ENCODE measurements at places on chromosomes 4 and X.

GRCh38 chr4:55424791-55425190, 29.0 kb downstream of the TMEM165 start:
- no peak for DNase-seq

- no peak for DNase-seq
Measured at GRCh38 chr4:119832776-119833175, 204.2 kb upstream of the PDE5A start.

GRCh38 chr4:73600954-73601353, 19.3 kb downstream of the RASSF6 start:
- no peak for DNase-seq

- no peak for DNase-seq
Measured at GRCh38 chr4:13988353-13989305, 361.1 kb upstream of the BOD1L1 start.

GRCh38 chrX:32451954-32452695, 759.2 kb downstream of the DMD start:
- no peak for DNase-seq

DNA sequence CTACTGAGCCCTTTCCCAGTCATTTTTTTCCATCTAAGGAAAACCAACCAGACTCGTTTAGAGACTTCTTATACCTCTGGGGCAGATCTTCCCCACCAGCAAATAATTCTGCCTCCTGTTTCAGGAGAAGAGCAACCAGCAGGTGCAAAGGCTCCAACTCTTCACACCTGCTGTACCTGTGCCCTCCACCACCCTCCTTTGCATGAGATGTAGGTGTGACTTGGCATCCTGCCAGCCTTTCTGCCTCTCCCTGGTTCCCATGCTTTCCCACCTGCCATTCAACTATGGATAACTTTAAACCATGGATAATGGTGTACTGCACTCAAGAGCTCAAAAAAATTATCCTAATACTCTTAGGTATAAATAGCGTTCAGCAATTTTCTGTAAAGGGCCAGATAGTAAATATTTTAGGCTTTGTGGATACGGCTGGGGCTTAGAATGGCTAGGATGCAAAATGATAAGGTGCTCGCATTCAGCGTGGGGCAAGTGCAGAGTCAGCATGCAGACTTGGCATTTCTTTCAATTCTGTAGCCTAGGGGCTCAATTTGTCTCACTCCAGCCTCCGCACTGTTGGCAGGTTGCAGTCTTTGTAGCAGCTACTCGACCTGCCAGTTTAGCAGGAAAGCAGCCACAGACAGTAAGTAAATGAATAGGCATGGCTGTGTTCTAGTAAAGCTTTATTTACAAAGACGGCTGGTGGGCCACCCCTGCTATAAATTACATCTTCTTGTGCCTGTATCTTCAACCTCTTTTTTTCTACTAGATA, 79.8 kb downstream of the HCCS start:
- DNase-seq: no peak

- DNase-seq: no peak
Measured at GRCh38 chr4:85496126-85496849, 21.3 kb downstream of the ARHGAP24 start.

DNA sequence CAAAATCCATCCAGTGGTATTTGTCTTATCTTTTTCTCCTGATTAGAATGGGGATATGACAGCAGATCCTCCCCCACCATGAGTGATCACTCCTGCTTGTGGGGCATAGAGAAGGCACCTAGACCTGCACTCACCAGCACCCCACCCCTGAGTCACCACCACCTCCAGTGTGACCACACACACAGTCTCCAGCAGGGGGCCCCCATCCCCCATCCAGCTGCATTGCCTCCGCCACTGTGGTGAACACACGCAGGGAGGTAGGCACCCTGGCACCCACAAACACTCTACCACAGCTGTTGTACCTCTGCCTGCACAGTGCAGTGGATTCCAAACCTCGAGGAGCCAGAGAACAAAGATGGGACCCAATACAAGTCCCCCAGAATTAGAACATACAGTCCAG, 9.0 kb upstream of the MAGEA8 start:
- DNase-seq: no peak

- no peak for DNase-seq
Measured at GRCh38 chr4:140816806-140817510, 60.8 kb upstream of the TBC1D9 start.

- no peak for DNase-seq
Measured at GRCh38 chrX:153644356-153645125, 2.5 kb upstream of the DUSP9 start.

- no peak for DNase-seq
Measured at GRCh38 chr4:132108784-132109183, 1040.3 kb upstream of the PCDH10 start.

GRCh38 chr4:150178161-150178560, 99.9 kb downstream of the DCLK2 start:
- DNase-seq: no peak

GRCh38 chr4:182531555-182532162, 288.5 kb downstream of the TENM3 start:
- no peak for DNase-seq

- no peak for DNase-seq
Measured at GRCh38 chr4:115090483-115091075, 22.8 kb downstream of the NDST4 start.

- DNase-seq: no peak
Measured at GRCh38 chrX:45614853-45615252, 414.2 kb upstream of the DIPK2B start.

DNA sequence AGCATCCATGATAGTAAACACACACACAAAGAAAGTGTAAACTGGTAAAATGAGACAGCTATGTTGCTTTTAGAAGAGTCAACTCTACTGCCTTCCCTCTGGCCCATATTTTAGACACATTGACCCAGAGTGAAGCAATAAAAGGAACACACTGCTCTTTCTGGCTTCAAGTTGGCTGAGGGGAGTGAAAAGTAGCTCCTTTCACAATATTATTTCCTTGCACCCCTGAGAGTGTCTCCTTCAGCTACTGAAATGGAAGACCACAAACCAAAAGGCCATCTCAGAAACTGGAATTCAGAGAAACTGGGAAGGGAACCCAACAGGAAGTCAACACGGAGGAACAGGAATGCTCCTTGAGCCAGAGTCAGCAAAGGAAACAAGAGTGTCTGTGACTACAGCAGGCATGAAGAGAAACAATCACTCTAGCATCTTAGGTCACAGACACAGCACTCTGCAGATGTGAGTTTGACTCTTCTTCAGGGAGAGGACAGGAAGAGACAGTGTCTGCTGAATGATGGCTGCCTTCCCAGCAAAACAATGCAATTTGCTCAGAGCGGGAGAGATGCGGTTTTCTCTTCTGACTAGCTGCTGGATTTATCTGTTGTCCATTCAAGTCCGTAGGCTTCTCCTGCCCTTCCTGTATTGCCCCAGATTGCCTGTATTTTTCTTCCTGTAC, 106.7 kb downstream of the SPATA18 start:
- peak; percentile 4 for DNase-seq

DNA sequence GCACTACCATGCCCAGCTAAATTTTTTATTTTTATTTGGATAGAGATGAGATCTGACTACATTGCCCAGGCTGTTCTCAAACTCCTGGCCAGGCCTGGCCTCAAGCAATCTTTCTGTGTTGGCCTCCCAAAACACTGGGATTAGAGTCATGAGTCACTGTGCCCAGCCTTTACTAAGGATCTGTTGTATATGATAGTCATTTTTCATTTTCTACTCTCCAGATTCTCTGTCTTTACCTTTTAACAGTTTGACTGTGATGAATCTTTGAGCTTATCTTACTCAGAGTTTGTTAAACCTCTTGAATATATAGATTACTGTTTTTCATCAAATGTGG, 161.8 kb downstream of the FNIP2 start:
- DNase-seq: no peak

DNA sequence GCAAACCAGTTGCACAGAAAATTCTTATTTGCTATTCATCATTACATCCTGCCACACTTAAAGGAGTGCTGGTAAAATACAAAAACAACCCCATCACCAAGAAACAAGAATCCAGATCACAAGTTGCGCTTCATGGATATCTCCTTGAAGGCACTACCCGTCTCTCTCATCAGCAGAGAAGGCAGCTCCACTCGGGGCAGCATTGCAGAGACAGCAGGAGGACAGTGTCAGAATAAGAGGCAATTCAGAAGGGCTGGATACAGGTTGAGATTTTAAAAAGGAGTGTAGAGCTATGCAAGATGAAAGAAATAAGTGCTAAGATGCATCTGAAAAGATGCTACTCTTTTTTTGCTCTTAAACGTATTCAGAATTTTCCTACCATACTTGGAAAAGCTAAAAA, 71.4 kb downstream of the LDB2 start:
- no peak for DNase-seq

GRCh38 chrX:120477453-120477852, 8.4 kb upstream of the LAMP2 start:
- no peak for DNase-seq

DNA sequence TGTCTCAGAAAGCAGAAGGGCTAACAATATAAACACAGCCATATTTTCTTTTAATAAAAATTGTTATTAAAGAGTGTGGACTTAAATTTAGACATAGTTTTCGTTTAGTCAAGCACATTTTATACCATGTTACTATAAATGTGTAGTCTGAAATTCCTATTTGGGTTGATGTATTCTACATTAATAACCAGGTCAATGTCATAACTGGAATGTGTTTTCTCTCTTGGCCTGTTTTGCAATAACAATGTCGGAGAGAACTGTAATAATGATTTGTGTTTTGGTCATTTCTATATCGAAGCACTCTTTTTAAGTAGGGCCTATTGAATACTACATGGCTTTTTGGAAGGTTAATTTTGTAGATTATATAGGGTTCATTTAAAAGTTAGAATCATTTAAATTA, 5.5 kb downstream of the USO1 start:
- no peak for DNase-seq

DNA sequence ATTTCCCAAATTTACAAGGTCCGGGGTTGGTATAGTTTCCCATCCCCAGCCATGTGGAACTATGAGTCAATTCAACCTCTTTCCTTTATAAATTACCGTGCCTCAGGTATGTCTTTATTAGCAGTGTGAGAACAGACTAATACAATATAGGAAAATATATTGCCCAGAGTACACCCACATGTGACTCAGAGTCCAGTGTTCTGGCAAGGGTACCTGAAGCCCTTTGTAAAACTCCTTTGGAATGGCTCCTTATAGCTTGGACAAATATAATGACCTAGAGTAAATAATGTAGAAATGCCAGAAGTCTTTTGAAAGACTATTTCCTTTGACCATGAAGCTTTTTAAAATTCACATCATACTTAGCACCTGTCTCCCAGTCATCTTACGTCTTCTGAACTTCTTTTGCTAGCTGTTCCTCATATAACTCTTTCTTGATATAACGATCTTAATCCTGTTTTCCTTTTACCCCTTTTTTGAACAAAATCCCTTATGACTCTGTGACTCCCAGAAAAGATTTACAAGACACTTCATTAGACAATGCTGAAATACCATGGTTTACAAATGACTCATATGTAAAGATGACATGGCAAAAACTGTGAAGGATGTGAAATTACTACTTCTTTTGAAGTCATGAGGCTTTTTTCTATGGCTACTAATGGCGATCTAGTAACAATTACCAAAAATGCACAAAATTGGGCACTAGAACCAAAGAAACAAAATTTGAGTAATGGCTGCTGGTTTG, 408.9 kb downstream of the NAP1L3 start:
- DNase-seq: no peak

DNA sequence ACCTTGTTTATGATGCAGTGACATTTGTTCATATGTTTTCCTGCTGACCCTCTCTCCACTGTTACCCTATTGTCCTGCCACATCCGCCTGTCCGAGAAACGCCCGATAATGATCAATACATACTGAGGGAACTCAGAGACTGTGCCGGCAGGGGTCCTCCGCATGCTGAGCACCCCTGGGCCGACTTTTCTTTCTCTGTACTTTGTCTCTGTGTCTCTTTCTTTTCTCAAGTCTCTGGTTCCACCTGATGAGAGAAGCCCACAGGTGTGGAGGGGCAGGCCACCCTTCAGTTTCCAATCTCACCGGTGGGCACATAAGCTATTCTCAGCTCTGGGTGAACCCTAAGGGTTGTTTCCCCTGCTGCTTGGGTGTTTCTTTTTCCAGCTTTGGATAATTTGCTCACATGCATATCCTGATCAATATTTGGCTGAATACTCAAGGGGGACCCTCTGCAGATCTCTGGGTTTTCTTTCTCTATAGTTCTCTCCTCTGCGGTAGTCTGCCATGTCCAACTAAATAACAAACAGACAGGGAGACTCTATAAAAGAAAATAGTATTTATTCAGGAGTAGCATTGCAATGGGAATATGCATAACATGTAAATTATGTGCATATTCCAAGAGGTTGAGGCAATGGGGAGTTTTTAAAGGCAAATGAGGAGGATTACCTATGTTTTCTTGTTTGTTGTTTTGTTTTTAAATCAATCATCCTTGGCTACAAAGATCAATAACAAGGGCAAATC, 97.2 kb downstream of the CEP44 start:
- no peak for DNase-seq

- no peak for DNase-seq
Measured at GRCh38 chr4:8025668-8026067, 86.0 kb upstream of the AFAP1 start.

DNA sequence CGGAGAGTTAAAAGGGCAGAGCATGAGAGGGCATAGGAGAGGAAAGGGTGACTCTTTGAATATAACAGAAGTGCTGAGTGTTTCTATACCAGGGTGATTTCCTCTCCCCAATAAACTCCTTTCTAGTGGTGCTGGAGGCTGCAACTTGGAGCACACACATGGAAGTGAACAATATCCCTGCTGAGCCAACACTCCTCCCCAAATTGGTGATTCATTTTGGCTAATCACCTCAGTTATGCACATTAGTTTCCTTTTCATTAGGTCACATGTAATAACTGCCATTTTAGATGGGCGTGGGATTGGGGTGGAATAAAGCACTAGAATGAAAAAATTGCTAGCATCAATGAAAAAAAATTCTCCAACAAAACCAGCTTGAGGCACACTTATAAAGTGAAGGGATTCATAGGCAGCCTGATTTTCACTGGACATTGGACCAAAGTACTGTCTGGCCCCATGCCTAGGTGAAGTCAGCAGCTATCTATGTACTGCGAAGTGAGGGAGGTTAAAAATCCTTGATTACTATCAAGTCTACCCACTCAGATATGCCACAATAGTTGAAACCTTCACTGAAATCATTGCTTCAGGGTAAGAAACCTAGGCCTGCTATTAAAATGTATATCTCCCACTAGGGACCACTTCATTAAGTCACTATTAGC, 174.0 kb downstream of the GLUD2 start:
- no peak for DNase-seq

- DNase-seq: no peak
Measured at GRCh38 chr4:38181286-38181685, 221.1 kb downstream of the PTTG2 start.

DNA sequence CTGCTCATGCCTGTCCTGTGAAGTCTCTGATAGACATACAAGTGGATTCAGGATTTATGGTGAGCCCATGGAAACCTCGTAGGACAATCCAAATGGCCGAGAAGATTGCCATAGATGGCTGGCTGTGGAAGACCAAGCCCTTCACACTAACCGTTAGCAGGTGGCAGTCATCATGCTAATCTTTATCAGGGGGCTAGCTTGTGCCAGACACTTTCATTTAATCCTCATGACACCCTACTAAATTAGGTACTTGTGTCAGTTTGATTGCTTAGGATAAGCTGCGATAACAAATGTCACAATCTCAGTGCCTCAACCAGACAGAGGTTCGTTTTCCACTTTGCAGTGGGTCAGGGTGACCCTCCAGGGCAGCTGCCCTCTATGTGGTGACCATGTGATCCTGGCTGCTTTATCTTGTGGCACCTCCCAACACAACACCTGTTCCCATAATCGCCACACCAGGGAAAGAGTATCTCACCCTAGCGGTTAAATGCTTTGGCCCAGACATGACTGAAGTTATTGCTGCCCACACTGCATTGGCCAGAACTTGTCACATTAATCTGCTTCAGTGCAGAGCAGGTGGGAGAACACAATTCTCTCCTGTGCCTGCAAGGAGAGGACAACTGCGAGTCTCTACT, 60.8 kb downstream of the REPS2 start:
- DNase-seq: no peak

All from cortex of kidney (tissue), 1 donor.